ENCODE measurements at places on chromosomes 5 and 9.
A peak's percentile ranks its signal among the peaks of the same experiment; 100 is the strongest.

DNA sequence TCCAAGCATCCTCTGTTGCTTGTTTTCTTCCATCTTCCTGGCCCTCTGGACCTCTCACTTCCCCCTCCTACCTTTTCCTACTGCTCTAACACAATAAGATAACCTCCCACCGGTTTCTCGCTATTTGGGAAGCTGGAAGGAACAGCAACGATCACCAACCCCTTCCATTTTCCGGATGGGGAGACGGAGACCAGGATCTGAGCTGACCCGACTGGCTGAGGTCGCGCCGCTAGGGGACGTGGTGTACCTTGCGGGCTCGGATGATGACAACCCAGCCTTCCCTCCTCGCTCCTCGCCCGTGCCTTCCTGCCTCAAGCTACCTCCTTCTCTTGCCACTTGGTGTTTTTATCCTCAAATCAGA lies 1.9 kb downstream of the LPAR1 start:
- DNase-seq = peak; percentile 57

DNA sequence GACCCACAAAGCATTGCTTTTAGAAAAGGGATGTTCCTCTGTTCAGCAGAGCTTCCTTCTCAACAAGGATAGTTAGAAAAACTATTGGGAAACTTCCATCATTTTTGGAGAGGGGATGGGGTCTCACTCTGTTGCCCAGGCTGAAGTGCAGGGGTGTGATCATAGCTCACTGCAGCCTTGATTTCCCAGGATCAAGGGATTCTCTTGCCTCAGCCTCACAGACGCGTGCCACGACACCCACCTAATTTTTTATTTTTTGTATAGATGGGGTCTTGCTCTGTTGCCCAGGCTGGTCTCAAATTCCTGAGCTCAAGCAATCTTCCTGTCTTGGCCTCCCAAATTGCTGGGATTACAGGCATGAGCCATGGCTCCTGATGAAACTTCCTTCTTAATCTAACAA lies 34.8 kb downstream of the PHAX start:
- DNase-seq = no peak

- no peak for DNase-seq
Measured at GRCh38 chr9:14652729-14653377, 40.4 kb downstream of the ZDHHC21 start.

DNA sequence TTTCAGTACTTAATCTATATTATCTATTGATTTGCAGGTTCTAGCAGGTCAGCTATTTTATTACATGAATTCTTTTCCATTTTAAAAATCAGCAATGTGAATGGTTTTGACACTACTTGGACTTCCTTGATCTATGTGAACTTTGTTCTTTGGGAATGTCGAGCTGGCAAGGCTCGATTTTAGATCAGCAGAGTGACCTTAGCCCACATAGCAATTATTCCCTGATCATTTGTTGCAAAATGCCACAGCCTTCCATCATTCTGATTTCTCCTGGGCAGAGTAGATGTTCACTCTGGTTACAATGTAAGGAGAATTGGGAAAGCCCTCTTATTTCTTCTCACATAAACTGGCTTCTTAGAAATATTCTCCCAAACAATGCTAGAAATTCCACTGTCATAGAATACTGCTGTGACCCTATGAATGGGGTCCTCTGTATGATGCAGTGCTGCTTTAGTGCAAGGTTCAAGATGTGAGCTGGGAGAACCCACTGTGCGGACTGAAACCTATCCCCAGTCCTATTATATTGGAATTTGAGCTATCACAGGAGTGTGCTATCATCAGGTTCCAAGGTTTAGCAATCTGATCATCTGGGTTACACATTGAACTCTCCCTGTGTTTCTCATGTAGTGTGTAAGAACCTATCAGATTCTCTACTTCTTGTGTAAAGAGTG lies 15.7 kb upstream of the GDA start:
- DNase-seq = no peak

DNA sequence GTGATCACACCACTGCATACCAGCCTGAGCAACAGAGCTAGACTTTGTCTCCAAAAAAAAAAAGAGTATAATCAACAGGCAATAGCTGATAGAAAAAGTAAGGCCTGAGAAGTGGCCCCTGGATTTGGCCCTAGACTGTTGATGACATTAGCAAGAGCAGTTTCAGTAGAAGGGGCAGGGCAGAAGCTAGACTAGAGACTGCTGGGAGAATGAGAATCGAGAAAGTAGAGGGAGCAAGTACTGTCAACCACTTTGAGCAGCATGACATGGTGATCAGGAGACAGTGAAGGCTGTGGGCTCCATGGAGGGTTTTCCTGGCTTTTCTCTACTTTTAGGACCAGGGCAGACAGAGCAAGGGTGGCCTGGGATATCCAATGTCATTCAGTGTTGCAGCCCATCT lies 34.9 kb upstream of the B4GALT1 start:
- no peak for DNase-seq

GRCh38 chr5:74392711-74393351 lies 247.7 kb downstream of the ENC1 start:
- no peak for DNase-seq

DNA sequence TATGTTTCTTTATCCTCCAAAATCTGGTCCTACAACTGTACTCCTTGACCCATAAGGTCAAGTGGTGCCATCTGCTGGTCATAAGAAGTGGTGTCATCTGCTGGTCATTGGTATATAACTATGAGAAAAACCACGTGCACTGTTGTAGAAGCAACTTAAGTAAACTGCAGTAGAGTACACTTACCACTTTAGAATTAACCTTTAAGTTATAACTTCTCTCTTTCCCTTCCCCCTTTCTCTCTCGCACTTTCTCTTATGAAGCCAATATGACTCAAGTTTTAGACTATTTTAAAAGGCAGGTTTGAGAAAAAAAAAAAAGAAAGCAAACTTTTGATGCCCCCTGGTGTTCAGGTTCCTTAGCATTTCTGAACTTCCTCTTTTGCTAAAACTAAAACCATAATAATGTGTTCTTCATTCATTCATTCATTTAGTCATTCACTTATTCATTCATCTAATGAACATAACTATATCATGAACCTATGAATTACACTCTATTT lies 12.8 kb upstream of the MTAP start:
- peak; percentile 82 for DNase-seq

DNA sequence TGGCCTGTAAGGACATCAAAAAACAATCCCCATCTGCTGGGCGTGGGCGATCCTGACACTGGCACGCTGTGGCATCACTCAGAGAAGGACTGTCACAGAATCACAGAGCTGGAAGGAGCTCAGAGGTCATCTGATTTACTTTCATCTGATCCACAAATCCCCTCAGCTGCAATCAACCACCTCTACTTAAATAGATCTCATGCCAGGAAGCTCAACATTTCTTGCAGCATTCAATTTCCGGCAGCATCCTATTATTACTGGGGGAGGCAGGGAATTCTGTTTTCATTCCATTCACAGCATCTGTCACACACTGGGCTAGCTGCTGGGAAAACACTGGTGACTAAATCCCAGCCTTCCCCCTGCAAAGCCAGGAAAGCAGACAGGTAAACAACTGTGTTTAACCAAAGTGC lies 38.3 kb downstream of the RETREG1 start:
- no peak for DNase-seq

GRCh38 chr5:163525096-163525495 lies 19.7 kb downstream of the MAT2B start:
- no peak for DNase-seq

DNA sequence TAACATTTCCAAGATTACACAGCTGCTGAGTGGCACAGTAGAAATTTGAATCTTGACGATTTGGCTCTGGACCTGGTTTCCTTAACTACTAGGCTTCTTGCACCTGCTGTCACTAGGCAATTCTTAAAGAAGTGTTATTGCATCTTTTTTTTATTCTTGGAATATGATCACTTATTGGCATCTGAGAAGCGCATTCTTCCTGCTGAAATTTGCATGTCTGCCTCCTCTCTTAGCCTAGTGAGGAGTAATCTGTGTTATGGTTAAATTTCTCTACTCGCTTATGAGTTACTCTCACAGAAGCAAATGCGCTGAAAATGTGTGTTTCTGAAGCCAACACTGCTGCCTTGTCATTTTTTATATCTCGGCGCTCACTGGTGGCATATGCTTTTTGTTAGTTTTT lies 89.3 kb downstream of the WDR41 start:
- no peak for DNase-seq

- no peak for DNase-seq
Measured at GRCh38 chr5:150296496-150296895, 6.2 kb downstream of the ARSI start.

DNA sequence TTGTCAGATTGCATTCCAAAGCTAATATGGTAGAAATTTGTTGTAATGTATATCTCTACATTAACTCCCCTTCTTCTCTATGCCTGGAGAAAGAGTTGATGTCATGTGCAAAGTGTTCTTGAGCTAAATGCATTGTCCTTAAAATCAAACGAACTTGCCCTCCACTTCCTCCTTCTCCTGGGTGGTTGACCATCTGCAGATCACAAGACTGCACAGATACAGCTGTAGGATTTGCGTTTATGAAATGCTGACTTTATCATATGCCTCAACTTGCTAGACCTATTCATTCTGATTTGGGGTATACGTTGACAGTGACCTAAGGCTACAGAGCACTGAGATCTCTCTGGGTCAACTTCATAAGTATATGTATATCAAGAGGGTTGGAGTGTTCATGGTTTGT lies 8.3 kb downstream of the TRIM32 start:
- no peak for DNase-seq

GRCh38 chr5:35477911-35478310 lies 139.8 kb upstream of the SPEF2 start:
- DNase-seq = no peak

- no peak for DNase-seq
Measured at GRCh38 chr9:6592791-6593190, 52.7 kb downstream of the GLDC start.

DNA sequence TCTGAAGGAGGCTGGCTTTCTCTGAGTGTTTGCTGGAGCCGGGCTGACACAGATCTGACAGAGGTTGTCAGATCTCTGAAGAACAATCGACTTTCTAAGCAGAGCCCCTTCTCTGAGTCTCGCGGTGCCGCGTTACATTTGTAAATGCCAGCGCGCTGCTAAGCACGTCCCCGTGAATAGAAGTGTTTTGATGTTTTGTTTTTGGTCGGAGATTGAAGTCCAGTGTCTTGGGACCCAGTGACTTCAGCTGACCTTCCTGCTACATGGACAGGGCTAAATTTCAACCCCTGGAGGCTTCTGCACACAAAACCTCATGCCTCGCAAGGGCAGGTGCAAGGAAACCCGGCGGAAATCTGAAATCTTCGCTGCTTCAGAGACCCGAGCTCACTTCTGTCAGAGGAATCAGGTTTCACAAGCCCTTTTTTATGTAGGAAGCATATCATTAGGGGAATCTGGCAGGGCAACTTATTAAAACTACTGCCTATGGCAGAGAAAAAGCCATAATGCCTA lies 27.2 kb downstream of the NEUROG1 start:
- DNase-seq = no peak

DNA sequence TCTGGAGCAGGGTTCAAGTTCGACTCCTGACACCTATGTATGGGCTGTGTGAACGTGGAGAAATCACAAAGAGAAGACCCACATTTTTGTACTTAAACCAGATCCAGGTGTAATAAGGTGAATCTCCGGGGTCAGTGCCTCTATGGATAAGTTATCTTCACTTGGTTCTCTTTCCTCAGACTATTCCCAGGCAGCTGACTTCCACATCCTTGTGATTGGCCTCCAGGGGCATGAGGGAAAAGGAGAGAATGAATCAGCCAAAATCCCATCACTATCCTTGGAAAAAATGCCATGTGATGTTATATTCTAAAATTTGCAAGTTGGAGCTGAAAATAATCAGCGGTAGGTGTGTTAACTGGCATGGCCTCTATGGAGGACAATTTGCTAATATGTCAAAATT lies 37.2 kb downstream of the ZNF622 start:
- DNase-seq = no peak

- no peak for DNase-seq
Measured at GRCh38 chr5:102772273-102772672, 17.2 kb downstream of the PAM start.

GRCh38 chr9:128365525-128365924 lies 5.6 kb upstream of the URM1 start:
- no peak for DNase-seq

- DNase-seq = no peak
Measured at GRCh38 chr5:95022967-95023695, 261.8 kb downstream of the MCTP1 start.

- no peak for DNase-seq
Measured at GRCh38 chr9:82761027-82761426, 301.9 kb downstream of the RASEF start.

DNA sequence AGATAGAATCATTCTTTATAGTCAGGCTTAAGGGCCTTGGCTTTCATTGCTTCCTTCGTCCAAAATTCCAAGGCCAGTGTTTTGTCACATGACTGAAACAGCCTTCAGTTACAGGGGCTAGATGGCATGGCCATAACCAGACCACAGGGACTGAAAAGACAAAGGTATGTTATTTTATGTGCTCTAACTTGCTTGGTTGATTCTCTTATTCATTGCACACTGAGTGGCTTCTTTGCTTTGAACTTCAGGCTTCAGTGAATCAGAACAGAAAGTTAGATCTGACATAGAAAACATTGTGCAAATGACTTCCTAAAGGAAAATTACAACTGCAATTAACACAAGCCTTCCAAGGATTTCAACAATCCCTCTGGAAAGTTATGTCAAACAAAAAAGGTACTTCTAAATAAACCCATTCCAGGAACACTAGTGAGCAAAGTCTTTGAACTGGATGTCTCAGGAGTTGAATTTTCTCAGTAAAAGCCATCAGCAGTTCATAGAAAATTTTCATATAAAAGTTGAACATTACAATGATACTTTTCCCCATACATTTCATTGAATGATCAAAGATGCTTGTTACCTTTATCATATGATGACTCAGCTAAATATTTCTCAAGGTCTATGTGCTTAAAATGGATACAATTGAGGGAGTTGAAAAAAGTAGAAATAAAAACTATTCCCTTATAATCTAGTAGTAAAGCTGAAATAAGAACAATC lies 355.3 kb downstream of the TMEM232 start:
- DNase-seq = no peak

DNA sequence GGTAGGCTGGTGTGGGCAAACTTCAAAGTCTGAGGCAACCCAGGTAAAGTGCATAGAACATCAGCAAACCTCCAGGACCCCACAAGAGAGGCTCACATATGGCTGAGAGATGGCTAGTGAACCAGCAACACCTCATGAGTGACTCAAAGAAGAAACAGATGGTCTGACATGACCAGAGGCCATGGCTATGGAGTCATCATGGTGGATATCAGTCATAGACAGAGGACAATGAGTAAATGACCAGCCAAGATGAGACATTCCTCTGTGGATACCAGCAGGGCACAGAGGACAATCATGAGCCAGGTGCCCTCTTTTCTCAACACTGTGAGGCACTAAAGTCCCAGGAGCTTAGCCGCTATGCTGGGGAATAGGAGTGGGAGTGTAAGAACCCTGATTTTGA lies 180.8 kb downstream of the RASEF start:
- DNase-seq = no peak
